ENCODE measurements at places on chromosomes 1 and 21.

DNA sequence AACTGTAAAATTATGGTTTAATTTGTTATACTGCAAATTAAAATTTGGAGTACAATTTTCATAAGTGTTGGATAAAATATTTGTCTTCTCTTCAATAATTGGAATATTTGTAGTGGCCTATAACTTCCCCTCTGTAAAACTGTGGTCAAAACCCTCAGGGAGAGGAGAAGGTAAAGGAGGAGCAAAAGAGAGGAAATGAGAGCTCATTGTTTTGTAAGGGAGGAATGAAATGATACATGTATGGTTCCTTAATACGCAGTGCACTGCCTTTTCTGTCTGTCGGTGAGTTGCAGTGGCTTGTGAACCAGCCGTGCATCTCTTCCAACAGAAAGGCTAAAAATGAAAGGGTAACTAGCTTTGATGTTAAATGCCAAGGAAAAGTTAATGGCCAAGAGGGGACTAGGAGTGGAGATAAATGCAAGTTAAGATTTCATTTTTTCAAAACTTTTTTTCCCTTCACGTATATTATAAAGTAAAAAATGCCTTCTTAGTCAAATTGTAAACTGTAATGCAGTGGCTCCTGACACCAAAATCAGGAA is 26.4 kb downstream of the LRRC8D start:
- DNase-seq, result no peak

- no peak for DNase-seq
Observed at GRCh38 chr1:170749549-170749948, 85.6 kb downstream of the PRRX1 start.

- DNase-seq, result no peak
Observed at GRCh38 chr1:43509007-43509739, 21.5 kb upstream of the PTPRF start.

GRCh38 chr1:221869779-221870178 is 127.9 kb upstream of the DUSP10 start:
- DNase-seq, result no peak

Data from NCI-H2171 (cell line).